ENCODE measurements at places on chromosomes 5 and 9.

GRCh38 chr5:172640139-172640538, 924 bp upstream of the NEURL1B start:
- no peak for DNase-seq
- no peaks in the 10 kb centered on the region for H3K36me3 ChIP-seq
- no peak overlapping the region for H3K27ac ChIP-seq
- peaks cover 61% of the 10 kb centered on the region for H3K27me3 ChIP-seq
- H3K4me1 ChIP-seq, result peaks cover 38% of the 10 kb centered on the region

GRCh38 chr9:131660466-131661405, 79.1 kb downstream of the RAPGEF1 start:
- no peak overlapping the region for H3K4me3 ChIP-seq
- H3K36me3 ChIP-seq, result peaks cover 36% of the 10 kb centered on the region
- DNase-seq, result no peak
- H3K27ac ChIP-seq, result peak overlapping the region; percentile 41

- H3K27ac ChIP-seq, result no peak overlapping the region
- DNase-seq, result no peak
- H3K27me3 ChIP-seq, result no peaks in the 10 kb centered on the region
- H3K4me1 ChIP-seq, result no peaks in the 10 kb centered on the region
- H3K36me3 ChIP-seq, result peaks cover 24% of the 10 kb centered on the region
These were observed 22.1 kb downstream of the SRP19 start for GRCh38 chr5:112883192-112883591.

- DNase-seq, result no peak
- no peak overlapping the region for H3K27ac ChIP-seq
- H3K36me3 ChIP-seq, result peaks cover 3% of the 10 kb centered on the region
- no peak overlapping the region for H3K4me3 ChIP-seq
- peaks cover 30% of the 10 kb centered on the region for H3K4me1 ChIP-seq
These were observed 32.3 kb downstream of the OLFML2A start for GRCh38 chr9:124809211-124809610.

GRCh38 chr5:142938266-142938880, 168.2 kb downstream of the ARHGAP26 start:
- DNase-seq, result no peak
- H3K4me3 ChIP-seq, result no peak overlapping the region
- no peaks in the 10 kb centered on the region for H3K4me1 ChIP-seq
- H3K27me3 ChIP-seq, result no peaks in the 10 kb centered on the region

GRCh38 chr5:13328316-13328715, 616.2 kb downstream of the DNAH5 start:
- H3K4me1 ChIP-seq, result no peaks in the 10 kb centered on the region
- no peaks in the 10 kb centered on the region for H3K27me3 ChIP-seq
- no peak overlapping the region for H3K27ac ChIP-seq
- no peak for DNase-seq

- H3K27me3 ChIP-seq, result peaks cover 11% of the 10 kb centered on the region
- no peak overlapping the region for H3K27ac ChIP-seq
- H3K4me1 ChIP-seq, result peaks cover 89% of the 10 kb centered on the region
- no peak for DNase-seq
- no peak overlapping the region for H3K4me3 ChIP-seq
These were observed 156.0 kb downstream of the MACROH2A1 start for GRCh38 chr5:135242866-135243555.

DNA sequence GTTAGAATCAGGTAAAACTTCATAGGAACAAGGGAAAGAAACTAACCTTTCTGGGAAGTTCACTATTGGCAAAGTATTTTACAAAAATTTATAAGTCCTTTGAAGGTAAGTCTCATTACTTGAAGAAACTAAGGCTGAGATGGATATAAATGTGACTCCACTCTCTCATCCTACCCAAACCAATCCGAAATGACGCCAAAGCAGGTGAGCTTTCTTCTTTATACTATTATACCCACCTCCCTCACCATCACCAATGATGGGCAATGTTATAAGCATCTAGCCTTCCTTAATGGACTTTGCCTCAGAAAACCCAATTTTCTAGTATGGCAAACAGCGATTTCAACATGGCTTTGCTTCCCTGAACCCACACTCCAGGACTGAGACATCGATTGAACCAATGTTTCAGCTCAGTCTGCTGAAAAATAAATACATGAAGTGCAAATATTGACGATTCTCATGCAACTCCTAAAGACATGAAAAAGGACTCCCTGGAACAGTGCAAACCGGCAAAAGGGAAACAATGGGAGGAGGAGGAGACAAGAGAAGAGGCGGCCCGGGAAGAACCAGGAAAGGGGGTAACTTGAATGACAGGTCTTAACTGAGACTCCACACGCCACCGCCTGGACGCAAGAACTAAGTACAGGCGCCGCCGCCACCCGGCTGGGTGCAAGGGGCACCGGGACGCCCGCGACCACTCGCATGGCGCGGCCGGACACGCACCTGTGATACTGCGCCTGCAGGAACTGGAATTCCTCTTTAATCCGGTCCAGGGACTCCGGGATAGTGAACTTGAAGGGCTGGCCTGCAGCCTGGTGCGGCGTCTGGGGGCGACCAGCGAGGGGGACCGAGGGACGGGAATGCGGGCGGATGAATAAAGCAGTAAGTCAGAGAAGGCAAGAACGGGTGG, 2.5 kb downstream of the TLE1 start:
- H3K4me1 ChIP-seq, result peaks cover 13% of the 10 kb centered on the region
- DNase-seq, result peak; percentile 83
- H3K27ac ChIP-seq, result peak overlapping the region; percentile 92
- no peaks in the 10 kb centered on the region for H3K36me3 ChIP-seq
- peaks cover 13% of the 10 kb centered on the region for H3K27me3 ChIP-seq
- H3K4me3 ChIP-seq, result no peak overlapping the region

GRCh38 chr5:78326930-78327329, 32.4 kb upstream of the AP3B1 start:
- peaks cover 2% of the 10 kb centered on the region for H3K27me3 ChIP-seq
- H3K4me3 ChIP-seq, result no peak overlapping the region
- H3K4me1 ChIP-seq, result no peaks in the 10 kb centered on the region
- no peak overlapping the region for H3K27ac ChIP-seq
- DNase-seq, result no peak
- no peaks in the 10 kb centered on the region for H3K36me3 ChIP-seq

- no peak for DNase-seq
- H3K4me1 ChIP-seq, result no peaks in the 10 kb centered on the region
- H3K27ac ChIP-seq, result no peak overlapping the region
- peaks cover 8% of the 10 kb centered on the region for H3K27me3 ChIP-seq
- H3K36me3 ChIP-seq, result no peaks in the 10 kb centered on the region
These were observed 2.6 kb downstream of the CCDC125 start for GRCh38 chr5:69329905-69330489.

DNA sequence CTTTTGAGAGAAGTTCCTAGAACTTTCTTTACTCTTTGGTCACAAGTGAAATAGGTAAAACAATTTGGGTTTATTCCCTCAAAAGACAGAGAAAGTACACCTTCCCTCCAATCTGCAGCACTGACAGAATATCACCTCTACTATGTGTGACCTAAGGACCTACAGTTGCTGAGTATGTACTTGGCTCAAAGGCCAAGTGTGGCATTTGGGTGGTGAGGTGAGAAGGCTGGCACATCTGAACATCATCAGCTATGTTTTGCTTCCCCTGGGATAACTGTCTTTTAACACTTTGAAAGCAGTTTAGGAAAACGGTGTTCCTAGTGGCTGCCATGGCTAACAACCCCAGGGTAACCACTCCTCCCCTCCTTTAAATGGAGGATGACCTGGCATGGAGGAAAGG, 17.6 kb downstream of the MIER3 start:
- DNase-seq, result no peak
- no peaks in the 10 kb centered on the region for H3K4me1 ChIP-seq
- peaks cover 76% of the 10 kb centered on the region for H3K36me3 ChIP-seq
- H3K4me3 ChIP-seq, result no peak overlapping the region
- no peaks in the 10 kb centered on the region for H3K27me3 ChIP-seq
- H3K27ac ChIP-seq, result no peak overlapping the region

DNA sequence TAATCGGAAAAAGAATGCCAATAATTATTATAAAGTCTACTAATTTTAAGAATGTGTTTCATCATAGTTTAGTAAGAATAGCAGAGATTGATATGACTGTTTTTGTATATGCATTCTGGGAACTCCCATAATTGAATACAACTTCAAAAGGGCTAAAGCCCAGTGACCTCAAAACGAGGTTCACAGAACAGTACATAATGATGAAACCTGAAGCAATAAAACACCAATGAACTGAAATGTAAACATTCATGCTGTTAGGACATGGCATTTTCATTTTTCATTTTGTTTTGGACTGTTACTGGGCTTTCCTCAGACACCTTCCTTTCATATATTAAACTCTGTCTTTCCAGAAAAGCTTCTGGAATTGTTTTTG, 684 bp upstream of the JMY start:
- H3K4me3 ChIP-seq, result peak overlapping the region; percentile 85
- H3K27me3 ChIP-seq, result peaks cover 49% of the 10 kb centered on the region
- H3K36me3 ChIP-seq, result no peaks in the 10 kb centered on the region
- H3K27ac ChIP-seq, result no peak overlapping the region

- no peaks in the 10 kb centered on the region for H3K27me3 ChIP-seq
- H3K36me3 ChIP-seq, result peaks cover 66% of the 10 kb centered on the region
- H3K27ac ChIP-seq, result peak overlapping the region; percentile 19
- H3K4me3 ChIP-seq, result no peak overlapping the region
These were observed 36.4 kb upstream of the RAPGEF6 start for GRCh38 chr5:131671409-131671808.

DNA sequence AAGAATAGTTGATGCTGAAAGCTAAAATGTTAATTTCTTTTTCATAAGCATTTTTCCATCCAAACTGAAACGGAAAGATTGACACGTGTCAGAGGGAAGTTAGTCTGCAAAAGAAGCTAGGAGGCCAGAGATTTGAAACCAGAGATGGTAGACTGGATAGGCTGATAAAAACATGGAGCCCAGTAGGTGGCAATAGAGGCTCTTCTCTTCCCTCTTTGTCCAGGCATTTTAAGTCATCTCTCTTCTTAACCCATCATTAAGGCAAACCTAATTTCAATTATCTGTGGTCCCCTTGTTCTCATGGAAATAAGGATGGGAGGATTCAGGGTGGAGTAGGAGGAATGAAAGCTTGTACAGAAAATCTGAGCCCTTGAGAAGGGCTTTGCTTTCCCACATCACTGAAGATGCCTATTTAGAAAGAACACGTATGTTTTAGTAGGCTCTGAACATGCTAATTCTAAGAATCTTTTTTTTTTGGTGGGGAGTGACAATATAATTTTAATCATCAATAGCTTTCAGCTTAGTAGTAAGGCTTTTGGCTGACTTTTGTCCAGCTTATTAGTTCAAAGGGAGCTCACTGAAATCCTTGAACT, 66.6 kb downstream of the ZNF474 start:
- no peak overlapping the region for H3K27ac ChIP-seq
- DNase-seq, result peak; percentile 29
- H3K4me3 ChIP-seq, result no peak overlapping the region
- H3K36me3 ChIP-seq, result no peaks in the 10 kb centered on the region

DNA sequence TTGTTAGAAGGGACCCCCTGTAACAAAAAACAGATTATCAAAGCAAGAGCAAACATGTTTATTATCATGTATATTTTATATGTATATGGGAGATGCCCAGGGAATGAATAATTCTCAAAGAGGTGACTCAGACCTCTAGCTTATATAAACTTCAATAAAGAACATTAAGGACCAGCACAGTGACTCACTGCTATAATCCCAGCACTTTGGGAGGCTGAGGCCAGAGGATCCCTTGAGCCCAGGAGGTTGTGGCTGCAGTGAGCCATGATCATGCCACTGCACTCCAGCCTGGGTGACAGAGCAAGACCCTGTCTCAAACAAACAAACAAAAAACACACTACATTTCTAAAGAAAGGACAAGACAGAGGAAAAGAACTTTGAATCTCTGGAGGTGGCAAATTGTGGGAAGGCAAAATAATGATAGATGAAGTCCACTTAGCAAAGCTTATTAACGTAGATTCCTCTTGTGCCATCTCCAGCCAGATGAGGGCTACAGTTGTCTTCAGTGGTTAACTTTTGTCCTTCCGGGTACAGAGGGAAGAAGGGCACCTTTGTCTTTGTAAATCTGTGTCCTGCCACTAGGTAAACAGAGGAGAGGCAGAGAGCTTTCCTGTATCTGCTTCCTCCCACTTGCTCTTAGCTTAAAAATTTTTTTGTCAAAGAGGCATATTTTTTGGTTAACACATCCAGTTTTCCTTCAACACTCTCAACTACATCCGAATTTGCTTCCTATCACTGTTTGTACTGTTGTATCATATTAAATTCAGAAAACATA, 7.5 kb upstream of the RFK start:
- H3K4me1 ChIP-seq, result peaks cover 5% of the 10 kb centered on the region
- no peaks in the 10 kb centered on the region for H3K36me3 ChIP-seq
- no peak for DNase-seq

GRCh38 chr5:127886-128285, 35.9 kb downstream of the PLEKHG4B start:
- peaks cover 6% of the 10 kb centered on the region for H3K4me1 ChIP-seq
- no peaks in the 10 kb centered on the region for H3K27me3 ChIP-seq
- H3K36me3 ChIP-seq, result peaks cover 94% of the 10 kb centered on the region
- H3K4me3 ChIP-seq, result no peak overlapping the region

DNA sequence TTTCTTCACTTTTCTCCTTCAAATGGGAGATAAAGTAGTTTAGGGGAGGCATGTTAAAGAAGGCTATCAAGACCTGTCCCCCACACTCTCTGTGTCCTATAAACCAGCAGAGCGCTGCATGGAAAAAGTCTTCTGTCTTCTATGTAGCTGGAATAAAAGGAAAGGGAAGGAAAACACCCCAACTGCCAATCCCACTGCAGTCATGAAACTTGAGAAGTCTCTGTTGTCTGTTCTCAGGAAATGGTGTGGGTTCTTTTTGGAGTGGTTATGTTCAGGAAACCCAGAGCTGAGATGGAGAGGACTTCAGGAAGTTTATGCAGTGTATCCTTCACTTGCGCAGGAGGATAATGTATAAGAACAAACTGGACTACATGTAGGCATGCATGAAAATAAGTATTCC, 274.3 kb downstream of the GAS1 start:
- peaks cover 12% of the 10 kb centered on the region for H3K36me3 ChIP-seq
- no peak overlapping the region for H3K4me3 ChIP-seq
- H3K4me1 ChIP-seq, result peaks cover 79% of the 10 kb centered on the region
- peak overlapping the region; percentile 82 for H3K27ac ChIP-seq
- peaks cover 4% of the 10 kb centered on the region for H3K27me3 ChIP-seq
- no peak for DNase-seq

DNA sequence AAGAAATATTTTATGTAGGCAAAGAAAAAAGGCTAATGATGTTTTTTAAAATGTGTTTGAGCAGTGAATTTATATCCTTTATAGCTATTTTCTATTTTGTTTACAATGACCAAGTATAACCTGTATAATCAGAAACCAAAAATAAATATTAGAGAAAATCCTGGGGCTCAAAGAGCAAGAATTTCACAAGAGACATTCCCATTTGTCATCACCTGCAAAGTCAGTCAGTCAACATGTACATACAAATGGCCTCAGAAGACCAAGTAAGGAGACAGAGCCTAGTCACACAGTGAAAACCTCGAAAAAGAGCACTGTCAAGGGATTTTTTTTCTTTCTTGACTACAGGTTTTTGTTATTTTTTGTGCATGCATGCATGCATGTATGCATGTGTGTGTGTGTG, 231.4 kb downstream of the GLIS3 start:
- no peaks in the 10 kb centered on the region for H3K27me3 ChIP-seq
- no peaks in the 10 kb centered on the region for H3K36me3 ChIP-seq
- no peak overlapping the region for H3K27ac ChIP-seq
- no peak for DNase-seq
- no peak overlapping the region for H3K4me3 ChIP-seq
- peaks cover 37% of the 10 kb centered on the region for H3K4me1 ChIP-seq

Measured in nephron progenitor cell (in vitro differentiated cells).